SK-N-MC (cell line): ENCODE measurements at places on chromosomes 7 and 10.

DNA sequence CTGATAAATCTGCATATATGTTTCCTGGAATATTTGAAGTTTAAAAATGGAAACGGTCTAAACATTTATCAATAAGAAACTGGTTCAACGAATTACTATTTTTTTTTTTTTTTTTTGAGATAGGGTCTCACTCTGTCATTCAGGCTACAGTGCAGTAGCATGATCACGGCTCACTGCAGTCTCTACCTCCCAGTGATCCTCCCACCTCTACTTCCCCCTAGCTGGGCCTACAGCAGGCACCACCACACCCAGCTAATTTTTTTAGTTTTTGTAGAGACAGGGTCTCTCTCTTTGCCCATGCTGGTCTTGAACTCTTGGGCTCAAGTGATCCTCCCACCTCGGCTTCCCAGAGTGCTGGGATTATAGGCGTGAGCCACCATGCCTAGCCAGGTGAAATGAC, 68.3 kb downstream of the UBE2H start:
- no peak for DNase-seq

GRCh38 chr7:20141666-20142065, 75.5 kb downstream of the MACC1 start:
- DNase-seq: no peak

DNA sequence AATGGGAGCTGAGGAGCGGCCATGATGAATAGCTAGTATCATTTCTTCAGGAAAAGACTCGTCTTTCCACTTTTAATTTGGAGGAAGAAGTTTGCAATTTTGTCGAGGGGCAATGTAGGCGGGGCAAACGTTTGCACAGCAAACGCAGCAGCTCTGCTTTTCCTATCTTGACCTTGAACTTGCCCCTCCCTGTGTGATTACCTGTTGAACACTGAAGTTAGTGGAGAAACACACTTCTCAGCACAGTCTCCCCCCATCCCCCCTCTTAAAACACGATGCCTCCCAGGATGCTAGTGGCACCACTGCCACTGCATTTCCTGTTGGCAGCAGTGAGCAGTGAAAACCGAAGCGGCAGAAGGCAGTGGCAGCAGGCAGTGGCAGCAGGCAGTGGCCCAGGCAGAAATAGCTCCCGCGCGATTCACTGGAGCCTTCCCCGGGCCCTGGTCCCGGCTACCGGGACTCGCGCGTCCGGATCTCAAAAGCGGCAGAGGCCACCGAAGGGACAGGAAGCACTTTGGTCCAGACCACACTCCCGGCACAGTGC, at the start of gene EPDR1:
Gene EPDR1 (plus strand): TSS at position 336 of the 544 bp plus-strand sequence. CDS start 300 bp downstream, outside the sequence.
- no peak for DNase-seq

GRCh38 chr10:125578658-125579315, 104.2 kb downstream of the TEX36 start:
- DNase-seq: no peak

GRCh38 chr7:156160811-156161210, 348.5 kb upstream of the SHH start:
- DNase-seq: no peak

GRCh38 chr7:127986581-127987521, 44.4 kb downstream of the LRRC4 start:
- DNase-seq: no peak

GRCh38 chr10:21514129-21514817, 11.2 kb downstream of the SKIDA1 start:
- DNase-seq: no peak

DNA sequence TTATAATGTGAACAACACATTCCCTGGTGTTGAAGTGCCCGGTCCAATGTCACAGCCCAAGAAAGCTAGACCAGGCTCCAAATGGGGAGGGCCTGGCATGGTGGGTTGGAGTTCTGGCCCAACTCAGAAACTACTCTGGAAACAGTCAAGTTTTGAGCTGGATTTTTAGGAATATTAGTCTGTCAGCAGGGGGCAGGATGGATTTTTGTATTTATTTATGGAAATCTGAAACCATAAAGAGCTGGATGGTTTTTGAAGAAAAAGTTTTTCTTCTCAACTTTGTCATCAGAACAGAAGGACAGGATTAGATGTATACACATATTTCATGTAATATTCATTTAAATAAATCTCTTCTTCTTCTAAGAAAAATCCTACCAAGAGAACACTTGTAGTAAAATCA, 97.5 kb downstream of the POU6F2 start:
- no peak for DNase-seq

- peak; percentile 8 for DNase-seq
These were observed 175.0 kb downstream of the CTNNA3 start for GRCh38 chr10:67520924-67521520.

DNA sequence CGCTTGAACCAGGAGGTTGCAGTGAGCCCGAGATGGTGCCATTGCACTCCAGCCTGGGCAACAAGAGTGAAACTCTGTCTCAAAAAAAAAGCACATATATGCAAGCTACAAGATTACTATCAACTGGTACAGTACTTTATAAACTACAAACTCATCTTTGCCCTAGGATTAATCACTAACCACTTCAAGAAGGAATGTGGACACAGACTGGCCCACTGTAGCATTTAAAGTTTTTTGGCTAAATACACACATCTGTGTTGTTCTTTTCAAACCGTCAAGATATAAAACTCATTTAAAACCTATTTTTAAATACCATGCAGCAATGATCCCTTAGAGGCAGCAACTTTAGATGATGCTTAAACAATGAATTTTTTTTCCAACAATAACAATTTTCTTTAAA, 205.4 kb downstream of the IMMP2L start:
- DNase-seq: no peak

DNA sequence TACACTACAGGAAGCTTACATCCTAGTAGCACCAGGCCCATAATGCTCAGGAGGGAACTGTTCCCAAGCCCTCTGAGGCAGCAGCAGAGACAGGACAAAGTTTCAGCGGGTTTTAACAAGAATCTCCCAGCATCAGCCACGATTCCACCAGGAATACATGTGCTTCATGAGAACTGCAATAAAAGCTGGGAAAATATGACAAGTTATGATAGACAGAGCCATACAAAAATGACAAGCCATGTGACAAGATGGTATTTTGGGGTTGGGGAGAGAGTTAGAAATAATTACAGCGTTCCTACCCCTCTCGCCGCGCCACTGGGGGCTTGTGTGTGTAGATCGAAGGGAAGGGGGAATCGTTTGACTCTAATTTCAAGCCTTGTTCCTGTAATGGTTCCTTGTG, 112.7 kb upstream of the CTBP2 start:
- no peak for DNase-seq

- no peak for DNase-seq
These were observed 78.7 kb downstream of the CLEC2L start for GRCh38 chr7:139602143-139602722.

- DNase-seq: no peak
These were observed 3.5 kb downstream of the NOS3 start for GRCh38 chr7:150994141-150994837.

GRCh38 chr10:25753776-25754175, 180.3 kb upstream of the MYO3A start:
- DNase-seq: no peak

DNA sequence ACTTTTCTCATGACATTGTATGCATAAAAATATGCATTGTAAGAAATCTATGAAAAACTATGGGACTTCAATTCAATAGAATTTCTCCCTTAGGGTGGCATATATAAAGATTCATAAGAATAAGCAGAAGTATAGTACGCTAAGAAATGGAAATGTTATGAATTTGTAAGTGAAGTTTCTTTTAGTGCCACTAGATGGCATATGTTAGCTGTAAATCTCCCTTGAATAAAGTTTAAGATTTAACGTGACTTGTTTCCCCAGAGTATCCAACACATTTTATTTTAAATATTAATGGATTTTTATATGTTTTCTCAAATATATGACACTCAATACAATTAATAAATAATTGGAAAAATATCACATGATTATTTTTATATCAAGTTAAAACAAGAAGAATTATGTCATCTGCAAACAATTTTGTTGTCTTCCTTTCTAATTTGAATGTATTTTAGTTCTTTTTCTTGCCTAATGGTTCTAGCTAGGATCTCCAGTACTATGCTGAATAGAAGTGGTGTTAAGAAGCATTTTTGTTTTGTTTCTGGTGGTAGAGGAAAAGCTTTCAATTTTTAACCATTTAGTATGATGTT, 287.2 kb downstream of the HGF start:
- peak; percentile 45 for DNase-seq

GRCh38 chr7:95200741-95201140, 123.6 kb downstream of the PON1 start:
- DNase-seq: no peak

GRCh38 chr10:52853704-52854103, 81.1 kb upstream of the MBL2 start:
- no peak for DNase-seq

DNA sequence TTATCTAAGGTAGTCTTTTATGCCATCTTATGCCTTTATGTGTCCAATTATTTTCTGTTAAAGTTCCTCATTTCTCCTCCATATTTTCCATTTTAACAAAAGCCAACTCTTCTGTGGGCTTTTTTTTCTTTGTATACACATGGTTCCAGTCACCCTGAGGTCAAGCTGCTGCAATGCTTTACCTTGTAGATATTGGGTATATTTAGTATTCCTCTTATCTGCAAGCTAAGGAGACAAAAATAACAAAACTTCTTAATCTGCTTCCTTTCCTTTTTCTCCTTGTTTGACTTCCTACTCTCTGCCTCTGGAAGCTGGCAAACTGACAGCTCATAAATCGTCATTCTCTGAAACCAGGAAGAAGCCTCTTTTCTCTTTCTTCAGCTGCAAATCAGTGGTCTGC, 885.0 kb upstream of the LRRN3 start:
- no peak for DNase-seq
